ENCODE measurements at places on chromosomes 5 and 9.

DNA sequence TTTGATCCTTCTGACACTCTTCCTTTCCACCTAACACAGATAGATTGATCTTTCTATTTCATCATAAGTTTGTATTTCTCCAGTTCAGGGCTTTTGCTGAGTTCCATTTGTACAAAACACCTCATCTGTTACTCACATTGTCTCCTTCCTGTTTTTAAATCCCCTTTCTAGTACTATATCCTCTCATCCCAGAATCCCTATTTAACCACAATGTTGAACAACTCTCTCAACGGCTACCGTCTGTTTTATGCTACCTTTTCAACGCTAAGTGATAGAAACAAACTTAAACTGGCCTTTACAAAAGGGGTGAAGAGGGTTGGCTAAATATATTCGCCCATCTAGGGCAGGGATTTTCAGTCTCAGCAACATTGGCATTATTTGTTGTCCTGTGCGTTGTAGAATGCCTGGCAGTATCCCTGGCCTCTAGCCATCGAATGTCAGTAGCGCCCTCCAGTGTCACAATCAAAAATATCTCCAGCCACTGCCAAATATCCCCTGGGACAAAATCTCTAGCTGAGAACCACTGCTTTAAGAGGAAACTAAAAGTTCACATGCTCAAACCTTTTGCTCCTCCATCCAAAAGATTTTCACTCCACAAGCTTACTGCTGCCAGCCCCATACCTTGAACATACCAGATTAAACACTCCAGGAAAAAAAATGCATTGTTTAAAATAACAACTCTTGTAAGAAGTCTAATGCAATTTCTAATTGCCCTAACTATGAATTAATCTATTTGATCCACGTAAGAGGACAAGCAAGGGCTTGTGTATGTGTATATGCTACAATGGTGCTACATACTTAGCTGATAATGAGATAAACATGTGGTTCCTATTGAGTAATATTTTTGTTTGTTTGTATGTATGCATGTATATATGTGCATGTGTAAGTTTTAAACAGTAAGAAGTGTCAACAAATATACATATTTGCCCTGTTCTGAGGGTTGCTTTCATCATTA lies 344.0 kb downstream of the PTPRD start:
- no peak for DNase-seq

DNA sequence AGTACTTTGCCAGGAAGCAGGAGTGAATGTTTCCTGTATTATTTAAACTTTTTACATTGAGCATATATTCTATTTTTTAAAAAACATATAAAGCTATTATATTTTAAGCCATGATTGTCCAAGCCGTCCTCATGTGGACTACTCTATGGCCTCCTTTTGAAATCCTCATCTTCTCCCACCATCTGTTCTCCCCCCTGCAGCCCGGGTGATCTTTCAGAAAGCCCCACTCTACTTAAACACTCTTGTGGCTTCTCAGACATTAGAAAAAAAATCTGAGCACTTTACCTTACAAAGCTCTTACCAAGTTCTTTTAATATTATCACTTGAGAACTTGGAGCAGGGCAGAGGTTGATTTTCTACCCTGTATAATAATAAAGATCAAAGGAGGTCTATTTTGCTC lies 95.4 kb downstream of the CAVIN4 start:
- no peak for DNase-seq

GRCh38 chr5:146340260-146341081 lies 1.8 kb downstream of the POU4F3 start:
- DNase-seq: peak; percentile 86

- no peak for DNase-seq
These were observed 64.0 kb downstream of the SFXN1 start for GRCh38 chr5:175542232-175542965.

GRCh38 chr5:16179936-16180788 lies 571 bp upstream of the MARCHF11 start:
- DNase-seq: no peak

DNA sequence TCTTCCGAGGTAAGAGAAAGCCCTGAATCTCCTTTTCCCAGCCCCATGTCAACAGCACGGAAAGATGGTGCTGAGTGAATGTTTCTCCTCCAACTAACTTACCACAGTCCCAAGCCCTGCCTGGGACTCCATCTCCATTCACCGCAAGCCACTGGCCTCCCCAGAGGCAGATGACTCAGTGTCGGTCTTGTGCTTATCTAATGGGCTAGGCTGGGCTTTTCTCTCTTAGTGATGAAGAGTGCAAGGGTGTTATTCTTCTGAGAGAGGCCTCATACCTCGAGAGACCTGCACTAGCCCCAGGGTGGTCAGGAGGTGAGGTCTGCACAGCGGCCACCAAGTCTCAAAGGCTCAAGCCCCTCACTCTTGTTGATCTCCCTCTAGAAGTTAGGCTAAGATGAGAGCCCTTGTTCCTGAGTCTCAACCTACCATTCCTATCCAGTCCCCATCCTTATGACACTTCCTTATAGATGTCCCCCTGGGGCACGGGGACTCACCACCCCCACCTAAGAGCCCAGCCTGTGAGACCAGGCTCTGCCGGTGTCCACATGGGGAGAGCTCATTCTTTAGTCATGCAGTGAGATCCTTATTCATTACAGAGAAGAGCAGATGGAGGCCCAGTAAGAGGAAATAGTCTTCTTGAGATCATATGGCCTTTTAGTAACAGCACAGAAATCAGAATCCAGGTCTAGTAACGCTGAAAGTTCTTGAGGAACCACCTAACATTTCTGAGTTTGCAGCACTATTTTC lies 127.0 kb downstream of the SAXO1 start:
- DNase-seq: no peak

DNA sequence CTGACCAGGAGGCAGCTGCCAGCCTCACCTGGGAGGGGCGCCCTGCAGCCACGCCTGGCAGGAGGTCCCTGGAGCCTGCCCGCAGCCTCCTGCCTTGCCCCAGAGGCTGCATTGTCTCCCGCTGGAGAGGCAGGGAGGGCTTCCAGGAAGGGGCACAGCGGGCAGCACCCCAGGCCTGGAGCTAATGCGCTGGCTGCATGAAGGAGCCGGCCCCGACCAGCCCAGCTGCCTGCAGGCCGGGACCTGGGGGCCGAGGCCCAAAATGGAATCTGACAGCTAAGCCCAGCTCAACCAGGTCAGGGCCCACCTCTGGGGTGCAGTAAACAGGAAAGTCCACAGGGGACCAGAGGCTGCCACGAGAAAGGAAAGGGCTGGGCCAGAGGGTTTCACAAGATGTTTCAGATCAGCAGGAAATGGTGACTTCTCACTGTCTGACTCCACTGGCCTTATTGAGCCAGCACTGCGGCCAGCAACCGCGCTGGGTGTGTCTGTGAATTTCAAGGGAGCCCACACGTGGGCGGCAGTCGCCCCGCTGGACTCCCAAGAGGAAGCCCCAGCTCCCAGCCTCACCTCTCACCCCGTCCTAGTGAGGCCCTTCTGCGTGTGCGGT lies 18.6 kb upstream of the NOTCH1 start:
- DNase-seq: no peak

GRCh38 chr9:70590315-70590677 lies 175.8 kb upstream of the KLF9 start:
- DNase-seq: no peak

DNA sequence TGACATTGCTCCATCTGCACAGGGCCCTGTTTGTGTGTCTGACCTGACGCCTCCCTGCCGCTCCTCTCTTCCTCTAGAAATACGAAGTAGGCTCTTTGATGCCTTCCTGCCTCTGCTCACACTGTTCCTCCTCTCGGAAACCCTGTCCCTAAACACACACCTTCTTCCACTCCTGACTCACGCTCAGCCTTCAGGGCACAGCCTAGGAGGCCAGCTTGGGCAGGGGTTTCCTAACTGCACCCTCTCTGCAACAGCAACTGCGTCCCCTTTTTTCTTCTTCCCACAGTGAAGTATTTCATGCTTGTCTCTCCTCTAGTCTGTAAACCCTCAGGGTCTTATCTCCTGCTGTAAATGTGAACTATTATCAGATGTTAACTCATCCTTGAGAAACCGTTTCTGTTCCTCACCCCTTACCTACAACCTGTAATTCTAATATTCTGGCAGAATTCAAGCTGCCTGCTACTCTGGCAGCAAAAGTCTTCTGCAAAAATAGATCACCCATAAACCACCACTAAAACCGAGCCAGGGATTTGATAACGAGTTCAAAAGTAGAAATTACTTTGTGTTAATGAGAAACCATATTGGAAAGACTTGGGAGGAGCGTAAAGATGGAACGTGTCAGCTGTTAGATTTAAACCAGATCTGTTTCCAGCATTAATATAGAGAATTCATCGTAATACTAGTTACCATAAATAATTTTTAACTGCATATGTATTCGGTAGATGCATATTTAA lies 100.2 kb downstream of the DAPK1 start:
- no peak for DNase-seq

GRCh38 chr9:16421532-16421931 lies 448.9 kb downstream of the BNC2 start:
- no peak for DNase-seq

DNA sequence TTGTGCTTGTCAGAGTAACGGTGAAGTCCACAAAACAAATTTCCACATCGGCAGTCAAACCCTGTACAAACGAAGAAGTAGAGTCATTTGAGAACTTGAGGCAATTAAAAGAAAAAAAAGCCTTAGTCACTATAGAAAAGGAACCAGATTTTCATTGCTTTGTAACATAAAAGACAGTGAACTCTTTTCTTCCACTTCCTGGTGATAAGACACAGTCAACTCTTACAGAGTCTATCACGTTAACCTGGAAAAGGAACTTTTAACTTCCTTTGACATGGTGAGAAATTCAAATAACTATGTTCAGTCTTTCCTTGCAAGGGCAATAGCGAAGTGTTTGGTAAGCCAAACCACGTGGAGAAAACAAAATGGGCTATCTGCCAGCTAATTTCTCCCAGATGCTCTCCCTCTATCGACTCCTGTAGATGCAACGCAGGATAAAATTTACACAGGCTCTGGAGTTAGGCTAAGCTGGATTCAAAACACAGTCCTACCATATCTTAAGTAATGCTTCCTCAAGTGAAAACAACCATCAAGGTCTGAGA lies 8.9 kb downstream of the ZFAND5 start:
- no peak for DNase-seq

- no peak for DNase-seq
These were observed 62.4 kb downstream of the SLC28A3 start for GRCh38 chr9:84278130-84278529.

DNA sequence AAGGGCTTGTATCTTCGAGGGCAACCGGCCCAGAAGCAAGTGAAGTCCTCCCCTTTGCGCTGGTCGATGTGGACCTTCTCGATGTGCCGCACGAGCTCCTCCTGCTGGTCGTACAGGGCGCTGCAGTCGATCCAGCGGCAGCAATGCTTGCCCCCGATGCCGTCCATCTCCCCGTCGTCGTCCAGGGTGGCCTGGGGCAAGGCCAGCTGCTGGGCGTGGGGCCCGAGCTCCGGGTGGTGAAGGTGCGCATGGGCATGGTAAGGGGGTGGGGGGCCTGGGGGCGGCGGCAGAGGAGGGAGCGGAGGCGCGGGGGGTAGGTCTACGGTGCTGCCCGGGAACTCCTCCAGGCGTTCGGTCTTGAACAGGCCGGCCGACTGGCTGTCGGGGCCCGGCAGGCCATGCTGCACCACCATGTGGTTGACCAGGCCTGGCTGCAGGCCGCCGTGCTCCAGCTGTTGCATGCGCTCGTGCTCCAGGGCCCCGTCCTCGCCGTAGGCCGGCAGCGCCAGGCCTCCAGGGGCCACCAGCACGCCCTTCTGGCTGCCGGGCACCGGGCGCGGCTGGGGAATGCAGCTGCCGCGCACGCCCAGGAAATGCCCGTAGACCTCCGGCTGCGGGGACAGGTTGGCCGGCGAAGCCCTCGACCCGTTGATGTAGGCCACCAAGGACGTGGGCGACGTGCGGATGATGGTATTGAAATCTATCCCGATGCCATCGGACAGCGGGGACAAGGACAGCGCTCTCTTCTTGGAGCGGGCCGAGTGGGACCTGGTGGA lies 181.8 kb downstream of the GLIS3 start:
- peak; percentile 78 for DNase-seq

DNA sequence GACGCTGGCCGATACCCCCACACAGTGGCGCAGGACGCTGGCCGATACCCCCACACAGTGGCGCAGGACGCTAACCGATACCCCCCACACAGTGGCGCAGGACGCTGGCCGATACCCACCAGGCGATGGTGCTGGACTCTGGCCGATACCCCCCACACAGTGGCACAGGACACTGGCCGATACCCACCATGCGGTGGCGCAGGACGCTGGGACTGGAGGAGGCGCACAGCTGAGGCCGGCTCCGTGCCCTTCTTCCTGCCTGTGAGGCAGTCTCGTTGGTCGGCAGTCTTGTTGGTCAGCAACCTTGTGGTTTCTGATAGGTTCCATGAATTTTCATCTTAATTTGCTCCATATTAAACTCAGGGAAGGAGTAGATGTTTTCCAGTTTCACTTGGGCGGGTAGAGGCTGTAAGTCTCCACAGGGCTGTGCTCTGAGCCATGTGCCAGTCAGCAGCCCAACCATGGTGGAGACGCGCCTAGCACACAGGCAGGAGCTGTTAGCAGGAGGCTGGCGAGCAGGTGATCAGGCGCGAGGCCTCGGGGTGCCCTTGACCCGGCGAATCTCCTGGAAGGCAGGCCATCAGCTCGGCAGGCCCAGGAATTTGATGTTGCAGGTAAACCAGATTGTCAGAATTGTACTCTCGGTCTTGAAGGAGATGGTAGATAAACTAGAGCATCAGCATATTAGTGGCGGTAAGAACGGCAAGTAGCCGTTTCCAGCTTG lies 75.6 kb downstream of the EHMT1 start:
- DNase-seq: no peak

GRCh38 chr9:114263853-114264510 lies 58.9 kb upstream of the ORM1 start:
- DNase-seq: no peak

Measured in aorta (tissue), 5 donors.